ENCODE measurements at places on chromosomes 7 and 10.

DNA sequence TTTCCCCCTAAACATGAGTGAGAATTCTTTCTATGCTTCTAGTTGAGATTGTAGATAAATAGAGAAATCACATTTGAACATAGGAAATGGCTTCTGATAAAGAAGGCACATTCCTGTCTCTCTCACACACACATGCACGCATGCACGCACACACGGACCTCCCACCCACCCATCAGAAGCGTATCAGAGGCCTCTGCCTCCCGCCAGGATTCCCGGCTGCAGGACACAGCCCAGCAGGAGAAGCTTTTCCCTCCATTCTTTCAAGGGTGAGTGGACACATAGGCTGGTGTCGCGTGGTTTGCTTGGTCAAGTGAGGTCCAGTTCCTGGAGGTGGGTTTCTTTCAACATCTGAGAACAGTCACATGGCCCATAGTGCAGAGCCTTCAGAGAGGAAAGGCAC is 34.2 kb downstream of the KLF6 start:
- no peak for DNase-seq

GRCh38 chr7:137097111-137097510 is 228.7 kb downstream of the CHRM2 start:
- DNase-seq, result no peak

GRCh38 chr7:68446183-68446582 is 1152.1 kb upstream of the AUTS2 start:
- no peak for DNase-seq

DNA sequence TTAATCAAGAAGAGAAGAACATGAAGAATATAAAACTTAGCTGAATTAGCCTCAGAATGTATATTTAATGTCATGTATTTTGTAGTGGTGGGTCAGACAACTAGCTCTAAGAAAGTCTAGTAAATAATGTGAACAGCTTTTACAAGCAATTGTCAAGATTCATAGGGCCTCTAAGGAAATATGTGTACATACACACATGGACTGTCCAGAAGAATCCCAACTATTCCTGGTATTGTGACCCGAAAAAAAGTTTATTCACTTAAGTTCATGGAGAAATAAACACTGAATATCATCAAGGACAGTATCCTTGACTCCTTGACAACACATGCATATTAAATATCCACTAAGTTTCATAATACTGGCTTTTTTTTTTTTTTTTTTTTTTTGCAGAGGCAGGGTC is 11.4 kb upstream of the TWIST1 start:
- no peak for DNase-seq

GRCh38 chr7:107450970-107451369 is 18.9 kb upstream of the GPR22 start:
- no peak for DNase-seq

GRCh38 chr10:58451193-58451889 is 61.3 kb upstream of the BICC1 start:
- DNase-seq, result no peak

GRCh38 chr7:45921699-45922519 is 837 bp upstream of the IGFBP3 start:
- no peak for DNase-seq

- no peak for DNase-seq
Observed at GRCh38 chr10:130138479-130138866, 2.3 kb downstream of the GLRX3 start.

Data from stimulated activated CD8-positive, alpha-beta memory T cell treated with anti-CD3 and anti-CD28 coated beads, Interleukin-4, amount 100 ng/mL, for 24 hours (primary cell).